Activated CD4-positive, alpha-beta T cell treated with anti-CD3 and anti-CD28 coated beads for 1 hour (primary cell): ENCODE measurements at places on chromosomes 7 and 10.

DNA sequence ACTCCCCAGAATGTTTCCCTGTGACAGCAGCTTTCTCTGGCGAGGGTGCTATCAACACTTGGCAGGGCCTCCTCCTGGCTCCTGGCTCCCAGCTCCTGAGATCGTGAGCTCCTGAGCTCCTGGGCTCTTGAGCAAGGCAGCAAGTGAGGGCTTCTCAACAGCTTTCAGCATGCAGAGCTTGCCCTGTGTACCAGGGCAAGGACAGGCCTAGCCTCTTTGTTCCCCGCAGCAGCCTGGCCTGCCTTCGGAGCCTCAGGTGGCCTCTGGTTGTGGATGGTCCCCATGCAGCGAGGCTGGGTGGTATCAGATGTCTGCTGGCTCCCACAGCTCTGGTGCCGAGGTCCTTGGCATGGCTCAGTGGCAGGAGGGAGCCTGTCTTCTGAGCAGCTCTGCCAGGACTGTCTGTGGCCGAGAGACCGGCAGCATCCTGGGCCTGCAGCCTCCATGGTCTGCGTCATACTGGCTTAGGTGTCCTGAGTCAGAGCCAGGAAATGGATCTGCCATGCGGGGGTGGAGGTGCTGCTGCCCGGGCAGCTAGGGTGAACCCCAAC is 44.2 kb downstream of the ZMIZ1 start:
- no peak for DNase-seq

GRCh38 chr7:10257438-10257837 is 716.2 kb upstream of the PHF14 start:
- DNase-seq: no peak

GRCh38 chr10:6218692-6219493 is 16.2 kb downstream of the PFKFB3 start:
- no peak for DNase-seq

GRCh38 chr7:117808341-117808757 is 64.9 kb downstream of the CTTNBP2 start:
- no peak for DNase-seq

DNA sequence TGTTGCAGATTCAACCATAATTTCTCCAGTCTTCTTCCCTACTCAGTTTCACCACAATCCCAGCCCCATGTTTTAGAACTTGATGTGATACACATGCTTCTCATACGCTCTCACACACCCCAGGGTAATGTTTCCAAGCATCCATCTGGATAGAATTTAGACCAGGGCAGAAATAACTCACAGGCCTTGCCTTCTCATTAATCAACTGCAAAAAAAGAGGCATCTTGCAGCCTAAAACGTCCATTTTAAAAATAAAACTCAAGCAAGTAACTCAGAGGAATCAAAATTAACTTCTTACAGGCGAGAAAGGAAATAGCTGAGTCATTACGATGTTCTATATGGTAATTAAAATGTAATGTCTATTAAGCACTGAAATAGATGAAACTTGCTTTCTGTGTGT is 127.2 kb upstream of the RSU1 start:
- DNase-seq: no peak

DNA sequence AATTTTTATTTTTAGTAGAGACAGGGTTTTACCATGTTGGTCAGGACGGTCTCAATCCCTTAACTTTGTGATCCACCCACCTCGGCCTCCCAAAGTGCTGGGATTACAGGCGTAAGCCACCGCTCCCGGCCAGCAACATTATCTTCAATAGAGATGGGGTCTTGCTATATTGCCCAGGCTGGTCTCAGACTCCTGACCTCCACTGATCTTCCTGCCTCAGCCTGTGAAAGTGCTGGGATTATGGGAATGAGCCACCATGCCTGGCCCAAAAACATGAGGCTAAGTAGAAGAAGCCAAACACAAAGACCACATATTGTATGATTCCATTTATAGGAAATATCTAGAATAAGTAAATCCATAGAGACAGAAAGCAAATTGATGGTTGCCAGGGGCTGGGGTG is 19.1 kb upstream of the CYTH3 start:
- DNase-seq: no peak

GRCh38 chr7:100091411-100092181 is 2.8 kb downstream of the COPS6 start:
- DNase-seq: no peak

GRCh38 chr7:36128448-36129047 is 24.5 kb upstream of the EEPD1 start:
- no peak for DNase-seq

GRCh38 chr10:45106236-45106856 is 105.6 kb downstream of the ZNF22 start:
- DNase-seq: no peak

GRCh38 chr7:81110673-81111072 is 191.8 kb upstream of the SEMA3C start:
- DNase-seq: no peak

GRCh38 chr7:7790041-7790741 is 71.8 kb upstream of the RPA3 start:
- DNase-seq: no peak

DNA sequence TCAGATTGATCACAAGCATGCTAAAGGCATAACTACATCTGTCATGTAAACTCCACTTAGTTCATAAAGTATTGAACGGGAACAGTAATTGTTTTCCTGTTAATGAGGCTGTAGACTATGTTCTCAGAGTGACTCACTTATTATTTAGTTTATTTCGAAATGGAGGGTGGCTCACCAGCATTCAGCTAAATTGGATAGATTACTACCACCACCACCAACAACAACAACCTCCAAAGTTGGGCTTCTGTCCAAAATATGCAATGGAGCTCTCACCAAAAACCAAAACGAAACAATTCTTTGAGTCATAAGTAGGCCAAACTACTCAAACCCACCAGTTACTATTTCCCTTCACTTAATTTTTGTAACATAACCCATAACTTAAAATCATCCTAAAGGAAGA is 127.9 kb upstream of the NRBF2 start:
- no peak for DNase-seq

- DNase-seq: no peak
These were observed 17.2 kb upstream of the INHBA start for GRCh38 chr7:41720046-41720445.

DNA sequence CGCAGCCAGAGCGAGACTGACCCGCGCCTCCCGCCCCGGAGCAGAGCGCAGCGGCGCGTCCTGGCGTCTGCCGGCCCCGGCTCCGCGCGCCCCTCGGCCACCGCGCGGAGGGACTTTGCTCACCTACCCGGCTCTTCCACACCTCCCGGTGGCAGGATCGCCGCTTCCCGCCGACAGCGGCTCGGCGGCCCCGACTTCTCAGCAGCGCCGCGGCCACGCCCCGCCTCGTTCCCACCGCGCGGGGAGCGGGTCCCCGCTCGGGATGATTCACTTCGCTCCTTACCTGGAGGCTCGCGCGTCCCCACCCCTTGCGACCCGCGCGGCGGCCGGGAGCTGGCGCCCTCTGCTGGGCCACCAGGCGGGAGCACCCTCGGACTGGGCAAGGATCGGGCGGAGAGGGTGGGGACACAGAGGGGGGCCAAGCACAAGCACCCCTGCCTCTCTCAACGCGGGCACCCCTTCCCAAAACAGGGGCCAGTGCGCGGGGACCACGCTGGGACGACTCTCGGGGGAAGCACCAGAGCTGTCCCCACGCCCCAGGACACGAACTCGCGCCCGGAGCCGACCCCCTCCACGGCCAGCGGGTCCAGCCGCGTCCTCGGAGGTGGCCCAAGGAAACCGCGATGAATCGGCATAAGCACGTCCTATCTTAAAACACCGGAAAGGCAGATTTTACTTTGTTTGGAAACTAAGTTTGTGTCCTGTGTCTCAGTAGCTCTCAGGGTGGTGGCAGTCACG is 101.0 kb upstream of the SVIL start:
- peak; percentile 74 for DNase-seq

- no peak for DNase-seq
These were observed 65.4 kb downstream of the RNF133 start for GRCh38 chr7:122633472-122633871.

DNA sequence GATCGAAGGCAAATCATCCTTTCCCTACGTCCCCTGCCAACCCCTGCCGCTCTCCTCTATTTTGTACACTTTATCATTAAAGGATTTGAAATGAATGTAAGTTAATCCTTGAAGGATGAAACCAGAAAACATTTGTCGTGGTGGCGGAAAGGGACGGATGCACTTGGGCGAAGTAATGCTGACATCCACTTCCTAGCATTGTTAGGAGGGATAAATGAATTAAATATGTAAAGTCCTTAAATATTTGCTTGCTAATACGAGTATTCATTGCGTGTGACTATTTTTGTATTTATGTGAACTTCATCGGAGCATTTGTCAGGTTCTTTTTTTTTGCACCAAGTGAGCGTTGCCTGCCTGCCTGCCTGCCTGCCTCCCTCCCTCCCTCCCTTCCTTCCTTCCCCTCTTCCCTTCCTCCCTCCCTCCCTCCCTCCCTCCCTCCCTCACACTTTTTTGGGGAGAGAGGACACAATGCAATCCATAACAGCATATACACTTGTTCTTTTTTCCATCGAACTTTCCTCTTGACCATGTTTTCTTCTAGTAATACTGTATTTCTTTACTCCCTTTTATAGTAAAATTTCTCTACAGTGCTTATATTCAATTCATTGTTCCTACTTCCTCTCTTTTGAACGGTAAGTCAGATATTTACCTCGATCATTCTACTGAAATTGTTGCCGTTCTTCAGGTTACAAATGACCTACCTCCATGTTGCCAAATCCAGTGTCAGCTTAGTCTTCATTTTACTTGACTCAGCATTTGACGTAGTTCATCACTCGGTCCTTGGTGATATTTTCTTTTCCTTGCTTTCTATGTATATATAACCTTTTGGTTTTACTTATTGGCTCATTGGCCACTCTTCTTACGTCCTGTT is 831 bp downstream of the CCDC7 start:
- DNase-seq: no peak

GRCh38 chr7:119397156-119397555 is 875.8 kb upstream of the KCND2 start:
- no peak for DNase-seq

- no peak for DNase-seq
These were observed 8.4 kb upstream of the C10orf71 start for GRCh38 chr10:49290607-49291006.

GRCh38 chr10:80462299-80462980 is 8.3 kb downstream of the TSPAN14 start:
- DNase-seq: no peak

GRCh38 chr10:64708884-64709681 is 1187.9 kb downstream of the REEP3 start:
- DNase-seq: no peak

GRCh38 chr10:115957012-115957399 is 316.0 kb downstream of the GFRA1 start:
- DNase-seq: no peak

DNA sequence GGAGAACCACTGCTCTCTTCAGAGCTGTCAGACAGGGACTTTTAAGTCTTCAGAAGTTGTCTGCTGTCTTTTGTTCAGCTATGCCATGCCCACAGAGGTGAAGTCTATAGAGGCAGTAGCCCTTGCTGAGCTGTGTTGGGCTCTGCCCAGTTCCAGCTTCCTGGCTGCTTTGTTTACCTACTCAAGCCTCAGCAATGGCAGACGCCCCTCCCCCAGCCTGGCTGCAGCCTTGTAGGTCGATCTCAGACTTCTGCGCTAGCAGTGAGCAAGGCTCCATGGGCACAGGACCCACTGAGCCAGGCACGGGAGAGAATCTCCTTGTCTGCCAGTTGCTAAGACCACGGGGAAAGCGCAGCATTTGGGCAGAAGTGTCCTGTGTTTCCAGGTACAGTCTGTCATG is 12.1 kb upstream of the CPA2 start:
- DNase-seq: no peak

DNA sequence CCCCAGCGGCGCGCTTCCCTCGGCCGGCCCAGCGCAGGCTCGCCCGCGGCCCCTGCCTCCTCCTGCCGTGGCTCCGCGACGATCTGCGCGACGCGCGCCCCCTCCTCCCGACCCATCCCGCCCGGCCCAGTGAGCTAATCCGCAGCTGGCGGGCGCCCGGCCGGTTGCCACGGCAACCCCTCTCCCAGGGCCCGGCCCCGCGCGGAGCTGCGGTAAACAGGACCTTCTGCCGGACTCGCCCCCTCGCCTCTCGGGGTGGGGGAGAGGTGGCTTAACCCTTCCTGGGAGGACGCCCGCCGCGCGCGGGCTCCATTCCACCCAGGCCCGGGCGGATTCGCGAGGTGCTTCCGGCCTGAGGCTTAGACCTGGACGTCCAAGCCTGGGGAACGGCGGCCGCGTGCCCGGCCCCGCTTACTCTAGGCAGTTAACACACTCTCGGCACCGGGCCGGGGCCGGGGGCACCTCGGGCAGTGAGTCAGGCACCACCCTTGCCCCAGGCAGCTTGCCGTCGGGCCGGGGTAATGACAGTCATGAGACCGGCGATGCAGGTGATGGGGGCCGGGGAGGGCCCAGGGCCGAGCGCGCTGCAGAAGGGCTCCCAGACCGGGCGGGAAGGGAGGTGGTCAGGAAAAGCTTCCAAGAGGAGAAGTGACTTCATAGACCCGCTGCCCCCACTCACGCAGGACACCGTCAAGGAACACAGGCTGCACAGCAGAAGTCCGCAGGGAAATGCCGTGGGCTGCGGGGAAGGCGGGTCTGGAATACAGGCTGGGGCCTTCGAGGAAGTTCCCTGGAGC is at the start of gene DENND2A:
Gene DENND2A (minus strand): TSS at position 87 of the 797 bp plus-strand sequence. CDS start 38,416 bp downstream, outside the sequence.
- no peak for DNase-seq

- no peak for DNase-seq
These were observed 10.7 kb upstream of the CNNM1 start for GRCh38 chr10:99318475-99318874.

- no peak for DNase-seq
These were observed 62.8 kb downstream of the PRTFDC1 start for GRCh38 chr10:24889639-24890038.

- DNase-seq: no peak
These were observed 10.5 kb downstream of the YME1L1 start for GRCh38 chr10:27143686-27144085.

- DNase-seq: no peak
These were observed 389.0 kb upstream of the SORCS1 start for GRCh38 chr10:107553470-107553869.

- no peak for DNase-seq
These were observed 124.6 kb upstream of the GLCCI1 start for GRCh38 chr7:7843972-7844371.

DNA sequence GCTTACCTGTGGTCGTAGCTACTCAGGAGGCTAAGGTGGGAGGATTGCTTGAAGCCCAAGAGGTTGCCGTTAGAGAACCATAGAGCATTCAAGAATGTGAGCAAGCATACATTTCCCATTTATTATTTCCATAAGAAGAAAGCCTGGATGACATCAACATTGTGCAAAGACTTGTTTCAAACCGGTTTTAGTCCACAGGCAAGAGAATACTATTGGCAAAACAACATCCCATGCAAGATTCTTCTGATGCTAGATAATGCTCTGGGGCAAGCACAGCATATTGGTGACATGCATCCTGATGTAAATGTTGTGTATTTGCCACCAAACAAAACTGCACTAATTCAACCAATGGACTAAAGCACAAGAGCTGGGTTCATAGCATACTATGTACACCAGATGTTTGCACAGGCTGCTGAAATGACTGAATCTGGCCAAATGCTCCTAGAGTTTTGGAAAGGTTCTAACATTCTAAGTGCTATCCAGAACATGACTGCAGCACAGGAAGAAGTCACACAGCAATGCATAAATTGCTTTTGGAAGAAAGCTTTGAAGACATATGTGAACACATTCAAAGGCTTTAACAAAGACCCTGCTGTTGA is 42.6 kb downstream of the OTUD1 start:
- no peak for DNase-seq
